Activated CD4-positive, alpha-beta T cell treated with anti-CD3 and anti-CD28 coated beads for 36 hours (primary cell): ENCODE measurements at places on chromosomes 16 and 17. TPM values are rescaled to one million over a fixed set of nuclear protein-coding genes. Genes with fewer than 3 reads are reported as not detected.

The KRT28 gene
- total RNA-seq, result not detected

The RARA gene
- total RNA-seq, result 29.8 TPM

The TMC6 gene
- 138 TPM for total RNA-seq

The RPH3AL gene
- 1.4 TPM for total RNA-seq

The CDRT15 gene
- not detected for total RNA-seq

The KRTAP29-1 gene
- total RNA-seq, result not detected

- no peak for DNase-seq
Measured at GRCh38 chr16:86086471-86086870, 187.5 kb downstream of the IRF8 start.

GRCh38 chr17:81267390-81268067, 27.6 kb downstream of the SLC38A10 start:
- DNase-seq, result no peak

GRCh38 chr16:57760357-57761160, 25.0 kb downstream of the KATNB1 start:
- no peak for DNase-seq

- no peak for DNase-seq
Measured at GRCh38 chr16:88929091-88929445, 47.9 kb downstream of the CBFA2T3 start.

DNA sequence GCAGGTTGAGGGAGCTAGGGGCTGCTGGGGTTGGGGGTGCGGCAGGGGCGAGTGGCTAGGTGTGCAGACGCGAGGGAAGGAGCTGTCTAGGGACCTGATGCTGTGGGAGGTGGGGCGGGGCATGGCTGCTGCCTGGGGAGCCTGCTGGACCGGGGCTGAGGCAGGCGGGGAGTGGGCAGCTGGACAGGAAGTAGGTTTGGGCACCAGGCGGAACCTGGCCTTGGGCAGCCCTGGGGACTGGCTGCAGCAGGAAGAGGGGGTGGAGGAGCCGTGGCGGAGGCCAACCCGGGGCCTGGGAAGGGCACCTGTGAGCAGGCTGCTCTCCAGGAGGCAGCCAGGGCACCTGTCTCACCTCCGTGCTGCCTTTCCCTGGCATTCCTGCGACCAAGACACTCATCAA, 5.9 kb upstream of the DNASE1L2 start:
- no peak for DNase-seq

- DNase-seq, result no peak
Measured at GRCh38 chr16:47815655-47816054, 340.1 kb downstream of the ABCC12 start.

DNA sequence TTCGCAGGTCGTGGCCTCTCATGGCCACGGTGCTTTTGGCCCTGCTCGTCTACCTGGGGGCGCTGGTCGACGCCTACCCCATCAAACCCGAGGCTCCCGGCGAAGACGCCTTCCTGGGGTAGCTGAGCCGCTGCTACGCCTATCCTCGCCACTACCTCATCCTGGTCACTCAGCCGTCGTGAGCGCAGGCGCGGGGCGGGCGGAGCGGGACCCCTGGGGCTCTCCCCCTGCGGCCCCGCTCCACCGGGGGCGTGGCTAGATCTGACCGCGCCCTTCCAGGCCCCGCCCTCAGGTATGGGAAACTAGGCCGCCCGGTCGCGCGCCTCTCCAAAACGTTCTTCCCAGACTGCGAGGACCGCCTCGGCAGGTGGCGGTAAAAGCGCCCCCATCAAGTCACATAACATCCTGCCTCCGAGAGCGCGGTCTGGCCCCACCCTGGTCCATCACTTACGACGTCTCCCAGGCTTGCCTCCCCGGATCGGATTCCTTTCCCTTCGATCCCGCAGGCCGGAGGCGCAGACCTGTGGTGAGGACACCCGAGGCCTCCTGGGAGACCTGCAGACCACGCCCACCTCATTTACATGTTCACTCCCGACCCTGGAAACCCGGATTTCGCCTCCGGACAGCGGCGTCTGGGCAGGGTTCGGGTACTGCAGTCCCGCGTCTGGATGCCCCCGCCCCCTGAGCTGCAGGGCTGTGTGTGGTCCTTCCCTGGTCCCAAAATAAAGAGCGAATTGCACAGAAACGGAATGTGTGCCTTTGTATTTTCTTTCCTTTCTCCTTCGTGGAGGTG, 91.5 kb upstream of the TMEM97 start:
- peak; percentile 55 for DNase-seq

DNA sequence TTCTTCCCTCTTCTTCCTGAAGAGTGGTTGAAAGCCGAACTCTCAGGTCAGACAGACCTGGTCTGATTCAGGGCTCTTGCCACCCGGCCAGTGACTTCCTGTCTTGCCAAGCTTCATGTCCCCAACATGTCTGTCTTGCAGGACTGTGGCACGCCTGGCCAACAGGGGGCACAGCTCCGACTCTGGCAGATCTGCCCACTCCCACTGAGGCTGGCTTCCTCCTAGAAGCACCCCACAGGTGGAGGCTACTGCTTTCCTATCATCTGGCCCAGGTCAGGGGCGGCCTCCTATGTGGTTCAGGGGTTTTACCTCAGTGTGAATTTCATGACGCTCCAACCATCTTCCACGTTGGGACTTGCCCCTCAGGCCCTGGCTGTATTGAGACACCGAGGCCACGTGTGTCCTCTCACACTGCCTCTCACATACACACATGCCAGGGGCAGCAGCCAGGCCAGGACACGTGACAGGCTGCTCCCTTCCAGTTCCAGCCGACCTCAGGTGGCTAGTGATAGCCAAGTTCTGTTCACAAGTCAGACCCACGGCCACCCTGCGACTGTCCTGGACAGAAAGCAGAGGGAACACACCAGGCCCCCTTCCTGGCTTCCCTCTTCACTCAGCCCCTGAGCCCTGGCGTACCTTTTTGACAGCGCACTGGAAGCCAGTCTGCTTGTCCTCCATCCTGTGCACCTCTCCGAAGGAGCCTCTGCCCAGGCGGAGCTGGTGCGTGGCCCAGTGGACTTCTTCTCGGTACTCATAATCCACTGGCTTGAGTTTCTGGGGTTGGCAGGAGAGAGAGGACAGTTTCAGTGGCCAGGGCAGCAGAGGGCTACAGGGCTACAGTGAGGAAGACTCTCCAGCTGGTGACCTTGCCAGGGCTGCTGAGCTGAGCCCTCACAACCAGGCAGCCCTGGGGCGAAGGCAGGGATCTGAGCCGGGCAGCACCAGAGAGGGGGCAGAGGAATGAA, 22.6 kb upstream of the SPATA32 start:
- peak; percentile 69 for DNase-seq

DNA sequence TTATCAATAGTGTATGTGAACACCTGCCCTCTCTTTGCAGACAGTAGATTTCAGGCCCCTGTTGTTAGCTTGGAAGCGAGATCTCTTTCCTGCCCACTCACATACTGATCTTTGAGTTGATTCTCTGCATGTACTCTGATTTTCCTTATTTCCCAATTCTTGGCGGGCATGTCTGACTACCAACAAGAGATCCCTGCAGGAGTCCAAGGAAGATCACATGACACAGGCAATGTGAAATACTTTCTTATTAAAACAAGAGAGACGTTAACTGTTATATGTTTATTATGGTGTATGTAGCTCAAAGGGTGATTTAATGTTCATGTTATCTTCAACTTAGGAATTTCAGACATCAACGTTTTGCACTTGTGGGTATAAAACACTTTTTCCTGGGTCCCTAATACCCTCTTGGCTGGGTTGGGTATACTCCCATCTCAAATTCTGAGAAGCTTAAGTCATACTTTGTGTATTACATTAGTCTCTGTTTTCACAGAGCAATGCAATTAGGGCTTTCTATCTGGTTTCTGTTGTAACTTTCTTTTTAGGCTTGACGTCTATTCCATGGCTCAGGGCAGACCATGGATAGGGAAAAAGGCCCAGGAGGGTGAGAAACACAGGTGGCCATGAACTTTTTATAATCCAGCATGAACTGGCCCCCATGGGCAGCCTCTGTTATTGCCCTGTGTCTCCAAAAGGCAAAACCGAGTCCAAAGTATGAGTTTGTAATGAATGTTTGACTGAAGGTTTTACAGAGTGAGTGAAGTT, 32.2 kb downstream of the HSD17B2 start:
- no peak for DNase-seq
